ENCODE measurements at places on chromosomes 3 and 15.

GRCh38 chr15:41567862-41568261 is 8.8 kb downstream of the TYRO3 start:
- no peak for DNase-seq

GRCh38 chr3:148880681-148881080 is 15.6 kb downstream of the CPA3 start:
- no peak for DNase-seq

DNA sequence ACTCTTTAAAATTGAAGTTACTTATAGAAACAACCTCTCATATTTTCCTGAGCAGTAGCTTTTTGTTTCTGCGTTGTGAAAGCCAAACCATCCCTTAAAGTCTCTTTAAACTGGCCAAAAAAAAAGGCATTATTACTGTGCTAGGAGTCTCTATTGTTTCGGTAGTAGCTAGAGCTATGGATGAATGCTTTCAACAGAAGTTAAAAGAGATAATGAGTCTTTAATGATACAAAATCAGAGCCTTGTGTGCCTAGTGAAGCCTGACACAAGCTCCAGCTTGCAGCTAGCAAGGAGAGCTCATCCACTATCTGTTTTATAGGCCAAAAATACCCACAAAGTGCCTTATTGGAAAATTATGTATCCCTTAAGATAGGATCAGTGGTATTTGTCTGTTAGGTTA is 360.4 kb upstream of the CDIN1 start:
- no peak for DNase-seq

GRCh38 chr3:3636815-3637214 is 162.4 kb upstream of the LRRN1 start:
- no peak for DNase-seq

GRCh38 chr15:73048624-73049295 is 3.5 kb upstream of the NEO1 start:
- DNase-seq: no peak

GRCh38 chr15:65873256-65873655 is 4.0 kb downstream of the RAB11A start:
- DNase-seq: no peak

DNA sequence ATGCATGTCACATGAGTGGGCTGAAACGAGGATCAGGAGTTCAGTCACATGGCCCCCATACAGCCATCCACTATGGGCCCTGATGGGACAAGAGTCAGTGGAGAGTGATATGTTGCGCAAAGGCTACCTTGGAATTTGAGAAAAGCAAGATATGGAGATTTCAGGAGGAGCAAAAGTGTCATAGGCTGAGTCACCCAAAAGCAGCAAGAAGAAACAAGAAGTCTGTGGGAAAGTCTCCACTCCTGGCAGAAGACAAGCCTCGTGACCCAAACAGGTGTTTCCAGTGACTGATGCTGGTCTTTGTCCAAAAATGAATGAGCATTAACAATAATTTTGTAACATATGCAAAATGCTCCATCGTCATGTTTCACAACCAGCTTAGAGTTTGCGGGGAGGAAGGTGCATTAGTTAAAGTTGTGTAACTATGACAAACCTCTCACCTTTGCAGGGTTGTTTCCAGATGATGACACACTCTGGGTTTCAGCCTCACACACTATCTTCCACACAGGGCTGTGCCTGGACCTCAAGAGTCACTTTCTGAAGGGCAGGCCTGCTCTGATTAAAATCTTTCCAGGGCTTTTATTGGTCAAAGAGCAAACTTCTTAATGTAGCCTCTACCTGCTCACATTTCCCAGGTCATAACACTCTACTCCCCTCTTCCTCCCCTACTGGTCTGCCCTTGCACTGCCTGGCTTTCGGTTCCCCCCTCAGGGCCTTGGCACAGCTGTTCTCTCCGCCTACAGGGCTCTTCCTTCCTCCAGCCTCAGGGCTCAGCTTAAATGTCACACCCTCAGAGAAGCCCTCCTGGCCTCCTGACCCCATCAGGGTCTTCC is 3.9 kb upstream of the DNASE1L3 start:
- DNase-seq: no peak

- DNase-seq: no peak
Measured at GRCh38 chr15:62896380-62896866, 146.1 kb upstream of the TPM1 start.

DNA sequence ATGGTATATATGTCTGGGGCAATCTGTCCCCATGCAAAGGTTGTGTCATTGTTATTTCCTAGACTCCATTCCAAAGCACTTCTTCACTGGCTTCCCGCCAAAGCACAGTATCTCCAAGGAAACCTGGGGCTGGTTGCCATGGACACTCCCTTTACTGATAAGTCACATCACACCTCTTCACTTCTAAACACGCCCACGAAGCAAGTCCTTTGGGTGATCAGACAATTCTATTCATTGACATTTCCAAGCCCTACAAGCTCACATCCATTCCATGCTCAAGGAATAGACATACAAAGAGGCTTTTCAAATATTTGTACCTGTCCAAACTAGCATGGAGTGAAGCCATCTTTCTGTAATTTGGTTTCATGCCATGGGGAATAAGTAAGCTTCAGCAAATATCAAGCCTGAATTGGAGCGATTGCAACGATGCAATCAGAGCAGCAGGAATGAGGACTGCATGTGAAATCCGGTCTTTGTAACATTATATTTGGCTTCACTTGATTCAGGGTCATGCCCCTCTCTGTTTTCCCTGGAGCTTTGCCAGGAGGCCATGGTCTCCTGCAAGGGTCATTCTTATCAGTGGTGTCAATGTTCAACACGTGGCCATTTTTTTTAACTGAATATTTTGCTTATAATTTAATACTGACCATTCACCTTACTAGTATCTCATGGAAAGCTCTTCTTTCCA is 201.6 kb upstream of the TMC3 start:
- DNase-seq: no peak

- no peak for DNase-seq
Measured at GRCh38 chr3:155402656-155403055, 109.2 kb upstream of the STRIT1 start.

- no peak for DNase-seq
Measured at GRCh38 chr3:33664195-33664594, 53.9 kb downstream of the CLASP2 start.

DNA sequence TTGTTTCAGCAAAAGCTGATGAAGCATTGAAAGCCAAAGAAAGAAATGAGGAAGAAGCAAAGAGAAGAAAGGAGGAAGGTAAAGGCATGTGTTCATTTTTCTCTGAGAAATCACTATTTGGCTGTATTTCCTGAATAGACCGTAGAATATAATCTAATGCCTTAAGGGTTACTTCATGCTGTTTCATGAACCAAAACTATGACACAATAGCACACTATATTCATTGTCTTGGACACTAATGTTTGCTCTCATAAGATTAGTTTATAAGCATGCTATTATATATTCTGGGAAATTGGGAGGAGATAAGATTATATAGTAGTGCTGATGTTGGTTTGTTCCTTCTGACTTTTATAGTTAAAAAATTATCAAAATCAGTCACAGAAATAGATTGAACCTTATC is 110.1 kb upstream of the MLF1 start:
- DNase-seq: no peak

DNA sequence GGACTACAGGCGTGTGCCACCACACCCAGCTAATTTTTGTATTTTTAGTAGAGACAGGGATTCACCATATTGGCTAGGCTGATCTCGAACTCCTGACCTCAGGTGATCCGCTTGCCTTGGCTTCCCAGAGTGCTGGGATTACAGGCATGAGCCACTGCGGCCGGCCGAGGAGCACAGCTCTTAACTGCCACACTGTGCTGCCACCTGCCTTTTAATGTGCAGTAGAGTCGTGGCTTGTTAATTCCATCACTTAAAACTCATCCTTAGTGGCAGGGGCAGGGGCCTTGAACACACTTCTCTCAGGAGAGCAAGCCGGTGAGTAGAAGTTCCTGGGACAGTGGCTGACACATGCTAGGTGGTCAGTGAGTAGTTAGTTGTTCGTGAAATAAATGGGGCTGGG is 12.5 kb downstream of the ABCF3 start:
- DNase-seq: no peak

- DNase-seq: no peak
Measured at GRCh38 chr15:49103002-49103401, 52.4 kb downstream of the COPS2 start.

- no peak for DNase-seq
Measured at GRCh38 chr3:141776885-141777284, 13.7 kb downstream of the GRK7 start.

- no peak for DNase-seq
Measured at GRCh38 chr3:61172684-61173083, 78.6 kb downstream of the FHIT start.

GRCh38 chr15:90624278-90624981 is 92.7 kb upstream of the BLM start:
- DNase-seq: no peak

DNA sequence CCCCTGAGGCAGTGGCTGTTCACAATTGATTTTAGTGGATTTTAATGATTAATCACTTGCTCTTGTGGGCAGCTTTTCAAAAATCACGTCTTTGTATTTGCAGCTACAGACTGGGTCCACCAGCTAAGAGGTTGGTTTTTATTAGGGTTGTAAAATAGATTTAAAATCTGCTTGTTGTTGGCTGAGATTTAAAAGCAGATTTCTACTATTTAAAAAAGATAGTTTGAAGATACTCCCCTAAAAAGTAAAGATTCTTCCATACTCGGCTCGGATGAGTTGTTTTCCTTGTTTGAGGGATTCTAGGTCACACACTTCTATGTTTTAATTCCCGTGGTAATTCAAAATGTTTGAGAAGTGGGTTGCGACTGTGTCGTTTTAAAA is 1.7 kb downstream of the KLHL24 start:
- DNase-seq: no peak

DNA sequence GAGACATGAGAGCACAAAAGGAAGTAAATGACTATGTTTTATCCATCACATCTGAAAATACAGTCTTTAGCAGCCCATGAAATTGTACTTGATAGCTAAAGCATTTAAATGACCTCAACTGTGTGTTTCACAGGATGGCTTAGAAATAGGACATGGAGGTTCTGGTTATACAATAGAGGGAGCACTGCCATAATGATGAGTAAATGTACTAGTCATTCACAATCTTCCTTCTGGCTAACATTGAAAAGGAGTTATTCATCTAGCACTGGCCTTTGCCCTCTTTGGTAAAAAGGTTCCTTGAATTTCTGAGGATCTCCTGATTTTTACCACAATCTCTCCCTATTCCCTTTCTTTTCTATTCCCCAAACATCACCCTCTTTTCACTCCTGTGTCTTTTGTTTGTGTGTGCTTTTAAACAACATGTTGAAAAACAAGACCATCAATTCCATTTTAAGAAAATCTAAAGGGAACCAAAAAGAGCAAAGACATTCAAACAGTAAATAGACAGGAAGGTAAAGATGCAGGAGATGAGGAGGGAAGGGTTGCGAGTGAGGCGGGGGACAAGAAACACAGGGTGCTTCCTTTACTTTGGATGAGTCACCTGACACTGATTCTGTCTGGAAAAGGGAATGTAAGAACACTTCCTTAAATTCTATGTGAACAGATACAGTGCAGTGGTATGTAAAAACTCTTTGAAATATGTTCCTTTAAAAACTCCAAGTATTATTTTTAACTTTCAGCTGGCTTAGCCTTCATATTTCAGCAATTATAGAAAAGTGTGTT is 619.0 kb downstream of the MECOM start:
- no peak for DNase-seq

GRCh38 chr15:101112336-101113113 is 139.3 kb downstream of the CHSY1 start:
- DNase-seq: no peak

- DNase-seq: no peak
Measured at GRCh38 chr15:65289261-65289854, 2.7 kb upstream of the PARP16 start.

DNA sequence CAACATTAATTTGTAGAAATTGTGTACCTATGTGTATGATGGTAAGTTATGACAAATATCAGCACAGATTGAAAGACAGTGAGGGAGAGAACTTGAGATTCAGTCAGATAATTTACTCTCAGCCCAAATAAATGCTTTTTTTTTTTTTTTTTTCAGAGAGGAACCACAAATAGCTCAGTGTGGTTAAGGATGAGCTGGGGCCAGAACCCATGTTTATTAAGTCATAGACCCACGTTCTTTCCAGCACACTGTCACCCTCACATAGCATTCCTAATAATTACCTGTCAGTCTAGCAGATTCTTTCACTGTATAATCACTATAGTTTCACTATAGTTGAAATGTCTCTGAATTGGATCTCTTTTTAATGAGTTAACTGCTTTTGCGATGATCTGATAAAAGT is 246.1 kb downstream of the ZIC1 start:
- DNase-seq: no peak

DNA sequence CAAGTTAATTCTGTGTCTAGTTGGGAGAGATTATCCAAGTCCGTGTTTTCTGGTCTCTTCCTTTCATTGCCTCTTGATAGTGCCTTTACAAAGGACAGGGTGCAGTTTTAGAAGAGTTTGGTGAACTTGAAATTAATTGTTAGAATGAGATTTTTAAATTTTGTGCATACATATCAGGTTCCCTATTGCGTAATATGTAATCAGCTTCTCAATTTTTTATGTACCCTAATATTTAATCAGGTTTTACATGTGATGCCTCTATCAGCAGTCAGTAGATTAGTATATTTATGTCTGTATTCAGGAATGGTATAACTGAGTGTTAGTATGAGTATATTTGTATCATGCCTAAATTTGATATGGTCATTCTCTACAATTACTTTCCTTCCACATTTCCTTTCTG is 4.9 kb downstream of the SEC62 start:
- DNase-seq: no peak

DNA sequence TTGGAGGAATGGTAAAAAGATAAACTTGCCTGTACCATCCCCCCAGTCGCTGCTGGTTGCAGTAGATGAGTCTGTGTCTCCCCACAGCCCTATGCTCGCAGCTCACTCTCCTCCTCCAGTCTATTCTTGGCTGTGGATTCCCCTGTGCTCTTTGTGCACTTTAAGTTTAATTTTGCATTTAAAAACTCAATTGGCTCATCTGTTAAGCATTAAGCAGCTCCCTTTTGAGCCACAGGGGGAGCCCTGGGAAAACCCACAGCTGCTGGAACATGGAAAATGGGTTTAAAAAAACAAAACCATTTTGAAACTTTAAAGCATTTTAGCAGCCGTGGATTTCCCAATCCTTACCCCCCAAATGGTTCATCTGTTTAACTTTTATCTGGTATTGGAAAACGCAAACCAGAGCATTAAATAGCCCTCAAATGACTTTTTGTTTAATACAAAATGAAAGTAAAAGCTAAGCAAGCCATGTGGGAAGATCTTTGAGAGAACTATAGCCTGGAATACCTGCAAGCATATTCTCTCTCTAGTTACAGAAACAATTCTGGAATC is 536.9 kb downstream of the ZIC1 start:
- no peak for DNase-seq

GRCh38 chr3:64151342-64151871 is 73.9 kb downstream of the PRICKLE2 start:
- DNase-seq: no peak

DNA sequence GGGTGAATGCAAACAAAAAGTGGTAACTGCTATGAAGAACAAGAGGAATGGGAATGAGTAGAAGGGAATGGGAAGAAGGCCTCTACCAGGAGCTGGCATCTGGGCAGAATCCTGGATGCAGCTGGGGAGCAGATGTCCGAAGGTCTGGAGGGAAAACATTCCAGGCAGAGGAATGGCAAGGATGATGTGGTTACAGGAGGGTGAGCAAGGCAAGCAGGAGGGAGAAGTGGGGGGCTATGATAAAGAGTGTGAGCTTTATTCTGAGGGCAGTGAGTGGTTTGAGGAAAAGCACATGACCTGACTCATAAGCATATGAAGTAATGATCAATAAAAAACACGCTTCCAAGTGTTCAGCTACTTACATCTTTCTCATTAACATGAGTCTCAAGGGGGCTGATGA is 17.1 kb downstream of the SKIC8 start:
- no peak for DNase-seq

- DNase-seq: no peak
Measured at GRCh38 chr15:43886558-43886957, 59.8 kb downstream of the WDR76 start.
